ENCODE measurements at places on chromosomes 1 and 21. TPM values are rescaled to one million over a fixed set of nuclear protein-coding genes. Genes with fewer than 3 reads are reported as not detected.
A peak's percentile ranks its signal among the peaks of the same experiment; 100 is the strongest.

GRCh38 chr1:10424034-10424433 is 6.2 kb upstream of the CENPS start:
- peaks cover 2% of the 10 kb centered on the region for H3K4me1 ChIP-seq
- no peak overlapping the region for H3K27ac ChIP-seq
- DNase-seq = no peak
- H3K4me3 ChIP-seq = no peak overlapping the region
- no peaks in the 10 kb centered on the region for H3K27me3 ChIP-seq

GRCh38 chr1:231420959-231421545 is 1.0 kb downstream of the EGLN1 start:
- H3K4me1 ChIP-seq = peaks cover 37% of the 10 kb centered on the region
- peaks cover 37% of the 10 kb centered on the region for H3K36me3 ChIP-seq
- peaks cover 4% of the 10 kb centered on the region for H3K27me3 ChIP-seq
- H3K4me3 ChIP-seq = peak overlapping the region; percentile 94
- DNase-seq = peak; percentile 47

DNA sequence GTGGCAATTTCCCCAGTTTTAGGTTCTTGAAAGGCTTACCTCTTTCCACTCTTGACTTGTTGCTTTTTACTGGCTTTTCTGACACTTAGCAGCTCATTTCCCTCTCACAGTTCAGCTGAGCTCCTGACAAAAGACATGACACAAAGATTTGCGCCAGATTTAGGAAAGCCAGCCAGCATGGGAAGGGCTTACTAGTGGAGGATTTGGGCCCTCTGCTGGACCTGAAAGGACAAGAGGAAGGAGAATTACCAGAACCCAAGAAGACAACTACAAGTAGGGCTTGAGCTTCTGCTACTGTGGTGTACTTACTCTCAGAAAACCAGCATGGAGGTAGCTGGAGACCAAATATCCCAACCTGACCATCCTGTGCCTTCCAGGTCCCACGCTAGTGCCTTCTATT is 784.5 kb downstream of the BRINP3 start:
- no peaks in the 10 kb centered on the region for H3K27me3 ChIP-seq
- H3K27ac ChIP-seq = no peak overlapping the region
- no peak for DNase-seq
- no peaks in the 10 kb centered on the region for H3K36me3 ChIP-seq

PM20D1 gene
- 0.29 TPM for total RNA-seq

DNA sequence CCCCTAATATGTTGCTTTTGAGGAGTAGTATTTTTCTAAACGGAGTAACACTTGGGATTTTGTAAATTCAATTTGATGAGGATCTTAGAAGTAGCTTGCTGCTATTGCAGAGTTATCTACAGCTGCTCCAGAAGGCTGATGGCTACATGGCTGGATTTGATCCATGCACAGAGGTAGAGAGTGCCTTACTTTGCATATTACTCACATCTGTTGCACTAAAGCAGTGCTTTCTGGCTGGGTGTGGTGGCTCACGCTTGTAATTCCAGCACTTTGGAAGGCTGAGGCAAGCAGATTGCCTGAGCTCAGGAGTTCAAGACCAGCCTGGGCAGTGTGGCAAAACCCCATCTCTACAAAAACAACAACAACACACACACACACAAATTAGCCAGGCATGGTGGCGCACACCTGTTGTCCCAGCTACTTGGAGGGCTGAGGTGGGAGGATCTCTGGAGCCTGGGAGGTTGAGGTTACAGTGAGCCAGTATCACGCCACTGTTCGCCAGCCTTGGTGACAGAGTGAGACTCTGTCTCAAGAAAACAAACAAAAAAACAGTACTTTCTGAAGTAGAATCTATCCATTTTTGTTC is 24.6 kb downstream of the RALGPS2 start:
- H3K27ac ChIP-seq = no peak overlapping the region
- no peak overlapping the region for H3K4me3 ChIP-seq
- H3K4me1 ChIP-seq = peaks cover 3% of the 10 kb centered on the region
- no peaks in the 10 kb centered on the region for H3K27me3 ChIP-seq
- no peak for DNase-seq

DNA sequence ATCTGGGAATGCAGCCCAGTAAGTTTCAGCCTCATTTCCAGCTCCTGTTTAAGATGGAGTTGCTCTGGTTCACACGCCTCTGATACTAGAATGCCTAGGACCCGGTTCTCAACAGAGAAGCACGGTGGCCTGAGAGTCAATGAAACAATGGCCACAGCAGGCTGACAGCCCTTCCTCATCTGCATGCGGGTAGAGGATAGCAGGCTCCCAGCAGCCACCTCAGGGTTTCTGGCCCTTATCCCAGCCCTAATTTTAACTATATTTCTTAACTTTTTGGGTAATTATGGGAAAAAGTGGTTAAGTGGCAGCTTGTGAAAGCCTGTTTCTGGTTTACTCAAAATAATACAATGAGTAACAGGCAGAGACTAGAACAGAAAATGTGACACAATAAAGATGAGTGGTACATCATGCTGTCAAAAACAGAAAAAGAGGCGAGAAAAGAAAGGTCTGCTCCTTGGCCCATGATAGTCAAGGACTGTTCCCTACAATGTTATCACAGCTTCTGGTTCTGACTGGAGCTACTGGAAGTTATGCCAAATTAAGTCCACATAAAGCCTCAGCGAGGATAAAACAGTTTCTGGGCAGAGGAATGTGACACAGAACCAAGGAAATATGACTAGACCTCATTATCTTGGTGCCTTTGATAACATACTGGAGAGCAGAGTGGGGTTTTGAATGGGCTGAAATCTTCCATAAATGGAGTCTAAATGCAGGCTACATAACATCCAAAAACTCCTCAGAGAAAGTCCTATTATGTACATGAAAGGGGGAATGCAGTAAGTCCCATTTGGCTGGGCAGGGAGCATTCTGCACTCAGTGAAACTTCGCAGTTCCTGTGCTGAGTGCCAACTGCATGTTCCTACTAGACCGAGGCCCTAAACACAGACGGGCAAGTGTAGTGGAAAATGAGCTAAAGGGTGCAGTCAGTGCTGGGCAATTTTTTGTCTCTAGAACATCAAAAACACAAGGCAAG is 92.1 kb downstream of the NIBAN1 start:
- peaks cover 27% of the 10 kb centered on the region for H3K4me1 ChIP-seq
- H3K4me3 ChIP-seq = no peak overlapping the region
- peaks cover 4% of the 10 kb centered on the region for H3K27me3 ChIP-seq
- H3K36me3 ChIP-seq = peaks cover 11% of the 10 kb centered on the region
- DNase-seq = peak; percentile 20

DNA sequence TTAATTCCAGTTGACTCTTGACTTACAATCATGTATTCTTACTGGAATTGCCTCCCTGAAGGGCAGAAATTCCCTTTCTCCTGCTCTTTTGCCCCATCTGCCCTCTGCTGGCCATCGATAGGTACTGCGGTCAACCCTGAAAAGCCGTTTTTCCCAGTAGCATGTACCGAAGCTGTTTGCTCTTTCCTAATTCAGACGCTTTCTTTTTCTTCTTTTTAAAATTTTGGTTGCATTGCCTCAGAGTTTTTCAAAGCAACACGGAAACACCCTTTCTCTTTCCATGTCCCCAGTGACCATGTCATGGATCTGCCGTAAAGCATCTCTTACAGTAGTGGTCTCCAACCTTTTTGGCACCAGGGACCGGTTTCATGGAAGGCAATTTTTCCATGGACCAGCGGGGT is 164.2 kb upstream of the C1orf21 start:
- DNase-seq = peak; percentile 37
- no peaks in the 10 kb centered on the region for H3K4me1 ChIP-seq
- H3K36me3 ChIP-seq = no peaks in the 10 kb centered on the region
- H3K27ac ChIP-seq = no peak overlapping the region
- no peak overlapping the region for H3K4me3 ChIP-seq

- no peaks in the 10 kb centered on the region for H3K36me3 ChIP-seq
- no peaks in the 10 kb centered on the region for H3K4me1 ChIP-seq
- no peak overlapping the region for H3K27ac ChIP-seq
- peaks cover 2% of the 10 kb centered on the region for H3K27me3 ChIP-seq
- no peak overlapping the region for H3K4me3 ChIP-seq
These were observed 98.6 kb downstream of the OMA1 start for GRCh38 chr1:58447886-58448285.

ANGPTL1 gene
- not detected for total RNA-seq

DNA sequence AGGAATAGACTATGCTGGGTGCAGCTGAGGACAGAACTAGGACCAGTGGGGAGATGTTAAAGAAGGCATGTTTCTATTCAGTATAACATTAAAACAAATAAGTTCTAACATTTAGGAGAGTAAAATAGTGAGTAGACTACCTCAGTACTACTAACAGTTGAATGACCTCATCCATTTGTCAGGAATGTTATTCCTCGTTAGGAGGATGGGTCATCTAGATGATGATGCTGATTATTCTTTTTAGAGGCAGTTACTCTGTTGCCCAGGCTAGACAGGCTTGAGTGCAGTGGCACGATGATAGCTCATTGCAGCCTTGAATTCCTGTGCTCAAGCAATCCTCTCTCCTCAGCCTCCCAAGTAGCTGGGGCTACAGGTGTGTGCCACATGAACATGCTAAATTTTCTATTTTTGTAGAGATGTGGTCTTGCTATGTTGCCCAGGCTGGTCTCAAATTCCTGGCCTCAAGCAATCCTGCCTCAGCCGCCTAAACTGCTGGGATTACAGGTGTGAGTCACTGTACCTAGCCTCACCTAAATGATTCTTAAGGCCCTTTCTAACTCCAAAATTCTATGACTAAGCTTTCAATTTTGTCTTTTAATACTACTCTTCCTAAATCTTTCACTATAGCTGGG is 9.3 kb downstream of the EEIG2 start:
- H3K36me3 ChIP-seq = peaks cover 2% of the 10 kb centered on the region
- peaks cover 9% of the 10 kb centered on the region for H3K4me1 ChIP-seq
- H3K27me3 ChIP-seq = no peaks in the 10 kb centered on the region
- DNase-seq = no peak

DNA sequence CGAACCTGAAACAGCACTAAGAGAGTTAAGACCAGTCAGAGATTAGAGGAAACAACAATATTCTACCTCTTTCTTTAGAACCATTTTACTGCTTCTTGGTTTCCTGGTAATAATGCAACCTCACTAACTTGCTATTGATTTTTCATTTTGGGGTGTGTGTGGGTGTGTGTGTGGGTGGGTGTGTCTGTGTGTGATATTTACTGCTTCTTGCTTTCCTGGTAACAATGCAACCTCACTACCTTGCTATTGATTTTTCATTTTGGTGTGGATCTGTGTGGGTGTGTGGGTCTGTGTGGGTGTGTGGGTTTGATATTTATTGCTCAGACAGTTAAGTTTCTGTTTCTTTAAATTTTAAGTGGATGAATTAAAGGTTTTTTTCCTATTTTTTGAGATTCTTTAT is 208.8 kb downstream of the LRRC7 start:
- H3K4me1 ChIP-seq = no peaks in the 10 kb centered on the region
- H3K27me3 ChIP-seq = no peaks in the 10 kb centered on the region
- no peak overlapping the region for H3K27ac ChIP-seq
